ENCODE measurements at places on chromosomes 7 and 10. TPM values are rescaled to one million over a fixed set of nuclear protein-coding genes. Genes with fewer than 3 reads are reported as not detected.

- no peaks in the 10 kb centered on the region for H3K4me1 ChIP-seq
- no peak overlapping the region for H3K4me3 ChIP-seq
- H3K27me3 ChIP-seq, result no peaks in the 10 kb centered on the region
- no peak overlapping the region for H3K27ac ChIP-seq
- H3K36me3 ChIP-seq, result no peaks in the 10 kb centered on the region
Observed at GRCh38 chr10:49791100-49791499, 29.0 kb upstream of the OGDHL start.

GRCh38 chr7:144452064-144452463, 48.6 kb upstream of the NOBOX start:
- no peaks in the 10 kb centered on the region for H3K27me3 ChIP-seq
- no peak overlapping the region for H3K27ac ChIP-seq
- DNase-seq, result no peak
- no peaks in the 10 kb centered on the region for H3K4me1 ChIP-seq
- no peak overlapping the region for H3K4me3 ChIP-seq

GRCh38 chr10:106557951-106558733, 606.4 kb downstream of the SORCS1 start:
- no peaks in the 10 kb centered on the region for H3K36me3 ChIP-seq
- H3K4me1 ChIP-seq, result no peaks in the 10 kb centered on the region
- DNase-seq, result no peak
- no peak overlapping the region for H3K4me3 ChIP-seq
- no peak overlapping the region for H3K27ac ChIP-seq

GRCh38 chr7:151993977-151994676, 31.3 kb upstream of the GALNT11 start:
- no peaks in the 10 kb centered on the region for H3K36me3 ChIP-seq
- no peaks in the 10 kb centered on the region for H3K27me3 ChIP-seq
- H3K4me3 ChIP-seq, result no peak overlapping the region
- H3K4me1 ChIP-seq, result peaks cover 4% of the 10 kb centered on the region
- no peak overlapping the region for H3K27ac ChIP-seq
- no peak for DNase-seq

DNA sequence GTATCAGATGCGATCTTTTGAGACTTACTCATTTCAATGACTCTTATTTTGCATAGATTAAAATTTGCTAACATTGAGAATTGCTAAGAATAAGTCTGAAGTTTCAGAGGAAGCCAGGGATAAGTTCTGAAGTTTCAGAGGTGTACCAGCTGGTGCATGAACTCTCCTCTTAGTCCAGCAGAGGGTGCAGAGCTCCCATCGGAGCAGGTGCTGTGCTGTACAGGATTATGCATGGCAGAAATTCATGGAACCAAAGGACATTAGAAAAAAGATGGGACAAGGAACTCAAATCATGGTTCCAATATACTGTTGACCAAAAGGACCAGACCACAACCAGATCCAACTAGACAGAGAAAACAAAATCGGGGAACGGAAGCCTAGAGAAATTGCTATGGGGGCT, 41.9 kb downstream of the MGAM2 start:
- no peaks in the 10 kb centered on the region for H3K27me3 ChIP-seq
- no peak overlapping the region for H3K27ac ChIP-seq
- H3K4me3 ChIP-seq, result no peak overlapping the region
- no peaks in the 10 kb centered on the region for H3K4me1 ChIP-seq
- H3K36me3 ChIP-seq, result no peaks in the 10 kb centered on the region
- no peak for DNase-seq

GRCh38 chr7:26011039-26011696, 140.8 kb upstream of the NFE2L3 start:
- no peaks in the 10 kb centered on the region for H3K4me1 ChIP-seq
- no peak overlapping the region for H3K4me3 ChIP-seq
- no peak for DNase-seq
- no peaks in the 10 kb centered on the region for H3K36me3 ChIP-seq
- H3K27ac ChIP-seq, result no peak overlapping the region

DNA sequence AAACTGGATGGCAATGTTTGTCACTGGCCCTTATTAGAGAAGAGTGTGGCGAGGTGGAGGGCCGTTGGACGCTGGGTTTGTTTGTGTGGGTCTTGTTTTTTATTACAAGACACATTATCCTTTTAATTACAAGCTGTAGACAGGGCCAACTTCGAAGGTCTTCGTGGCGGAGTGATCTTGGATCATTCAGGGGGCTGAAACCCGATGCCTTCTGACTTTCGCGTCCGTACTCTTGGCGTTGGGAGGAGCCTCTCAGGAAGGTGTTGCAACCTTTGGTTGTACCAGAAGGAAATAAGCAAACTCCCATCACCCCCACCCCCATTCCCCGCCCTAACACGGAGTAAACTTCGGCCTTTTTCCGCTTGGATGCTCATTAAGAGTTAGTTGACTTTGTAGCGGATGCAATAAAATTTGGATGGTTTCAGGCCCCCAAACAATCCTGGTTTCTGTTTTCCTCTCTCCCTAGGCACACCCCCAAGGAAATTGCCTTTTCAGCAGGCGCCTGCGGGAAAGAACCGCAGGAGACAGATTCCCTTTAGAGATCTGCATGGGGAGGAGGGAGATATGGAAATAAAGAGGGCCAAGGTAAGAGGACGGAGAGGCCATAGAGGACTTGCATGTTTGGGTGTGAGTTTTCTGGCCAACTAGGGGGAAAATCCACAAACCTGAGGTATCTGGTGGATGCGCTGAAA, 294.5 kb upstream of the NFE2L3 start:
- peaks cover 2% of the 10 kb centered on the region for H3K4me1 ChIP-seq
- no peak for DNase-seq
- H3K36me3 ChIP-seq, result no peaks in the 10 kb centered on the region
- H3K27ac ChIP-seq, result no peak overlapping the region

DNA sequence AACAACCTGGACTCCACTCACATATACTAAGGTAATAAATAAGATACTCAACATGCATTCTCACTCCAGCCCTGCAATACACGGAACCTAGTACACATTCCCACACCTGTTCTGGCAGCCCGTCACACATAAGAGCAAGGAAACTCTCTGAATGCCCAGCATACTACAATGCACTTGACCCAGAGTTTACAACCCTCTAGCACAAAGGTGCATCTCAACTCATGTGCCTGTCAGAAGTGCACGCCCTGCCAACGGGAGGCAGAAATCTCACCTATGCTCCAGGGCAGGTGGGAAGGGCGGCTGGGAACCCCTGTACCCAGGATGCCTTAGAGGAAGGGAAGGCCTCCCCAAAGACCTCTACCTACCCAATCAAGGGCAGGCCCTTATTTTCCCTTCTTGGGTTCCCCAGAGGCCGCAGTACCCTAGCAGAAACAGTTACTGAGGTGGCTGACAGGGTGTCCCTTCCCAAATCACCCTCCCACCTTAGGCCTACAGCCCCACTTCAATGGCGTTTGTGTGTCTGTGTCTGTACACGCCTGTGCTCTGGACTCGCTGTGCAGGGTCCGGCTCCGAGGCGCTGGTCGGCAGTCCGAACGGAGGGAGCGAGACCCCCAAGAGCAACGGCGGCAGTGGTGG, 2.0 kb downstream of the EVX1 start:
- H3K36me3 ChIP-seq, result no peaks in the 10 kb centered on the region
- H3K4me1 ChIP-seq, result no peaks in the 10 kb centered on the region
- no peak overlapping the region for H3K27ac ChIP-seq
- H3K27me3 ChIP-seq, result peaks cover 38% of the 10 kb centered on the region
- no peak for DNase-seq

DNA sequence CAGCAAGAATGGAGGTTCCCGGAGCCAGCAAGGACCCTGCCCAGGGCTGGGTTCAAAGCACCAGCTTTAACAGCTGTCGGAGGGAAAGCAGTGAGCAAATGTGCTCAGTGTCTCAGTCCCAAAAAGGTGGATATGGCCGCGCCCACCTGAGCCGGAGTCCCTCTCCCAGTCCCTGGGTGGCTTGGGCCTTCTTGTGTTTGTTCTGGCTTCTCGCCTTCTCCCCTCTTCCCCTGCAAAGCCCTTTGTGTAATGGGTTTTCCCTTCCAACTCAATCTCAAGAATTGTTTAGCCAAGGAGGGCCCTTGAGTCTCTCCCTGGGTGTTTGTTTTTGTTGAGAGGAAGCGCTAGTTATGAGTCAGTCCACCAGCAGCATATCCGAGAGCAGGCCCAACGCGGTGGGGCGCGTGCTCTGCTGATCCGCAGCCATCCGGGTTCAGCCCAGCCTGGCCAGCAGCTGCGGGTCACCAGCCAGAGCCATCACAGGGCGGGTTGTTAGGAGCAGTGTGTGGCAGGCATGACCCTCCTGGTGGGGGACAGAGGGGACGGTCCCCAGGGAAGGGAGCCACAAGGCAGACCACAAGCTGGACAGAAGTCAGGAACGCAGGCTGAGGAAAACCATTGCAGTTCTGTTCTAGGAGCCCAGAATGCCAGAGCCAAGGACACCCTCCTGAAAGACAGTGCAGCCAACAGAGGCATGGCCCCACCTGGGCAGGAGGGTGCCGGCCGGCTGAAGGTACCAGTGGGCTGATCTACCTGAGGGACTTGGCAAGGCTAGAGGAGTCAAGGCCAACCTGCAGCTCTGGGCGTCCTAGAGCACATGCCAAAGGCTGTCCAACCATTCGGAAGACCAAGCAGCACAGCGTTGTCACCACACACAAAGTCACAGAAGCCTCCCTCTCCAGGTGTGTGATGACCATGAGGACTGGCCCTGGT, 21.3 kb downstream of the CALML3 start:
- no peaks in the 10 kb centered on the region for H3K36me3 ChIP-seq
- H3K4me3 ChIP-seq, result no peak overlapping the region
- H3K4me1 ChIP-seq, result peaks cover 21% of the 10 kb centered on the region
- no peak for DNase-seq
- H3K27me3 ChIP-seq, result peaks cover 3% of the 10 kb centered on the region

- no peak for DNase-seq
- no peak overlapping the region for H3K27ac ChIP-seq
- no peaks in the 10 kb centered on the region for H3K36me3 ChIP-seq
- no peaks in the 10 kb centered on the region for H3K4me1 ChIP-seq
- no peaks in the 10 kb centered on the region for H3K27me3 ChIP-seq
Observed at GRCh38 chr10:27865221-27865635, 119.6 kb upstream of the MKX start.

DNA sequence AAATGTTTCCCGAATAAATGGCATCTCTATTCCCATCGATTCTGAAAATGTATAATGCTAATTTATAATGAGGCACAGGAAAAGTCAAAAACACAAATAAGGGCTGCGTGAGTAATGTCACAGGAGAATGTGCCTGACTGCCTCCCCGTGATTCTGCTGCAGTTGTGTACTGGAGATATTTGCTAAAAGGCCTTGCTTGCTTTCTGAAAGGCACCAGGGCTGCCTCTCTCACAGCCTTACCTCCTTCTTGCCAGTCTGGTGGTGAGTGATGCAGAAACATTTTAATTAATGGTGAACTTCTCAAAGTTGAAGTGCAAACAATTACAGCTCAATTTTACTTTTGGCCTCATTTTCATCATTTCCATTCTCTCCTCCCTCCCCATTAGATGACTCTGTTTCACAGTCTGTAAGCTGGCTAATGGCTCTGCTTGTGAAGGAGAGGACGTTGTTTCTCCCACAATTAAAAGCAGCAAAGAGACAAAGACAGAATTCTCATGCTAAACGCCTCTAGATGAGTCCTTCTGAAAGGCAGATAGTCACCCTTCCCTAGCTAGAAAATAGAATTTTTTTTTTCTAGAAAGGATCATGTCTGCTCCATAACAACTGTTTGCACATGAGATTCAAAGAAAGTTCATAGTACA, 377.6 kb downstream of the MDFIC start:
- H3K4me1 ChIP-seq, result no peaks in the 10 kb centered on the region
- DNase-seq, result no peak
- H3K4me3 ChIP-seq, result no peak overlapping the region
- H3K27me3 ChIP-seq, result no peaks in the 10 kb centered on the region

GRCh38 chr7:101399759-101400158, 37.1 kb downstream of the COL26A1 start:
- no peak overlapping the region for H3K4me3 ChIP-seq
- no peaks in the 10 kb centered on the region for H3K36me3 ChIP-seq
- no peaks in the 10 kb centered on the region for H3K4me1 ChIP-seq
- H3K27ac ChIP-seq, result no peak overlapping the region
- no peak for DNase-seq

DNA sequence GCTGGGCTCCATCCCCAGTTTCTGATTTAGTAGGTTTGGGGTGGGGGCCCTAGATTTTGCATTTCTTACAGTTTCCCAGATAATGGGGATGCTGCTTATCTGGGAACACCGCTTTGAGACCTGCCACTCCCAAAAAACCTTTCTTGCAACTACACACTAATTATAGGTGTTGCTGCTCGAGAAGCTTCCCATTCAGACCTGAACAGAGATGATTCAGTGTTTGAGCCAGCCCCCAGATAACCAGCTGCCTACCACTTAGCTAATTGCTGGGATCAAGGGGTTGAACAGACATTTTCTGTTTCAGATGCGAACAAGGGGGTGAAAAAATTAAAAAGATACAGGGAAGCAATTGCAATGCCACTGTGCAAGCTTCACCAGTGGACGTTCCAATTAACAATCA, 448.5 kb downstream of the KCNMA1 start:
- H3K27me3 ChIP-seq, result no peaks in the 10 kb centered on the region
- no peaks in the 10 kb centered on the region for H3K4me1 ChIP-seq
- DNase-seq, result no peak
- no peaks in the 10 kb centered on the region for H3K36me3 ChIP-seq
- no peak overlapping the region for H3K4me3 ChIP-seq
- H3K27ac ChIP-seq, result no peak overlapping the region

DNA sequence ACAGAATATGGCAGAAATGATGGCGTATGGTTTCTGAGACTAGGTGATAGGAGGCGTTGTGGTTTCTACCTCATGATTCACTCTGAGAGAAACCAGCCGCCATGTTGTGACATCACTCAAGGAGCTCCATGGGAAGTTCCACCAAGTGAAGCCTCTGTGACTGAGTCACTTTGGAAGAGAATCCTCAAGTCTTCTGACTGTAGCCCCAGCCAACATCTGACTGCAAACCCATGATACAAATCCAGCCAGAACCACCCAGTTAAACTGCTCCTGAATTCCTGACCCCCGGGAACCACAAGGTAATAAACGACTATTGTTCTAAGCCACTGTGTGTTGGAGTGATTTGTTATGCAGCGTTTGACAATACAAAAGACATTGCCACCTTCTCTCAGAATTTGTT, 91.1 kb upstream of the CARD11 start:
- no peaks in the 10 kb centered on the region for H3K4me1 ChIP-seq
- H3K27ac ChIP-seq, result no peak overlapping the region
- no peaks in the 10 kb centered on the region for H3K36me3 ChIP-seq
- no peak for DNase-seq
- H3K4me3 ChIP-seq, result no peak overlapping the region

Gene BICC1
- not detected for total RNA-seq

Gene POU6F2
- total RNA-seq, result not detected

Gene CYP3A5
- total RNA-seq, result not detected

Gene CYP2W1
- total RNA-seq, result not detected

Gene PLXNA4
- 1.5 TPM for total RNA-seq

Gene RGR
- not detected for total RNA-seq

Gene MYO3A
- total RNA-seq, result not detected

Gene LRRC72
- not detected for total RNA-seq
